AG04450 (cell line): ENCODE measurements at places on chromosomes 5 and 9.

DNA sequence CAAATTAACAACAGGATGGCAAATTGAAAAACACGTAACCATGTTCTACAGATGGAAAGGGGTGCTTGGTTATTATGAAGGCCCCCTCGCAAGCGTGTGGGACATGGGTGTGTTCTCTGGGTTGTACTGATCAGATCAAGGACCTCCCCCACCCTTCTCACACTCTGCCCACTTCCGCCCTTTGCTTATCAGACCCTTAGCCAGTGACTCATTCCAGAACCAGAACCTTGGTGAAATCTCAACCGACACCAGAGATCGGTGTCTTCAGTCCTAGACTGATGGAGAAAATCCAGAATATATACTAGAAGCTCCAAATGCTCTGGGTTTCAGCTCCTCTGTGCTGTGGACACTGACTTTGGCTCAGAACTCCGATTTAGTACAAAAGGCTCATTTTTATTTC, 64.9 kb downstream of the PTTG1 start:
- DNase-seq = no peak

DNA sequence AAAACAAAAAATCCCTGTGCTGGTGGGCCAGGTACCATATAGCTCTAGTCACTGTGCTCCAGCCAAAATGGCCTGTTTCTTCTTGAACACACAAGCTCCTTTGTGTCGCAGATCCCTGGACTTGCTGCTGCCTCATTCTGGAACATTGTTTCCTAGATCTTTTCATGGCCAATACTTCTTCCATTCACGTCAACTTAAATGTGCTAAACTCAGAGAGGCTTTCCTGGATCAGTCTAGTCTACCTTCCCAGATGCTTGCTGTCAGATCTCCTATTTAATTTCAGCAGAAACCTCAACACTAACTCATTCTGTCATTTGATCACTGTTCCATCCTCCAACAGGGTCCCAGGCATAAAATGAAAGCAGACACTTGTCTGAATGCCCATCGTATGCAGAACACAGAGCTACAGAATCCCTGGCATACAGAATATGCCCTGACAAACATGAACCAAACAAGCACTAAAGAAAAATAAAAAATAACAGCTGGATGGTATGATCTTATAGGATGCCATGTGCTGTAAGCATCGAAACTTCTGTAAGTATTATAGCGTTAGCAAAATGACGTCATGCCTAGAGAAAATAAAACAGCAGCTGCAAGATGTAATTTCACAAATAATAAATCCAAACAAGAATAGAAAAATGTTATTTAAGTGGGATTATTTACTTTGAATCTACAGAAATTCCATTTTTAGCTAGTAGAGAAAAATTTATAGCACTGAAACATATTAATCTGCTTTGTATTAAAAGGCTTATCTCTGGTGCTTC, 403.7 kb upstream of the DAP start:
- no peak for DNase-seq

DNA sequence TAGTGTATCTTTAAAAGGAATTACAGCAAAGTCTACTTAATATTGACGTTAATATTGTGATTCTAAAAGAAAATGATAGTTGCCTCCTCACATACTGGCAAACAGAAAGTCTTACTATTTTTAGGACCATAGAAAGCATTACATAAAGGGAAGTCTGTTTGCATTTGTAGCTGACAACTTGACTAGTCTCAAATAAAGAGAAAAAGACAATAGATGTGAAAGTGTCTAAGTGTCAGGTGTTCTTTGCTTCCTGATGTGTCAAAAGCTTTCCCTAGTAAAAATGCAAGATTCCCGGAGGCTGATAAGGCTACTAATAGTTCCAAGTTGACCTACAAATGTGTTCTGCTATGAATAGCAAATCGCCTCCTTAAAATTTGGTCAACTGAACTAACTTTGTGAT, 259.7 kb downstream of the CDH10 start:
- DNase-seq = no peak

DNA sequence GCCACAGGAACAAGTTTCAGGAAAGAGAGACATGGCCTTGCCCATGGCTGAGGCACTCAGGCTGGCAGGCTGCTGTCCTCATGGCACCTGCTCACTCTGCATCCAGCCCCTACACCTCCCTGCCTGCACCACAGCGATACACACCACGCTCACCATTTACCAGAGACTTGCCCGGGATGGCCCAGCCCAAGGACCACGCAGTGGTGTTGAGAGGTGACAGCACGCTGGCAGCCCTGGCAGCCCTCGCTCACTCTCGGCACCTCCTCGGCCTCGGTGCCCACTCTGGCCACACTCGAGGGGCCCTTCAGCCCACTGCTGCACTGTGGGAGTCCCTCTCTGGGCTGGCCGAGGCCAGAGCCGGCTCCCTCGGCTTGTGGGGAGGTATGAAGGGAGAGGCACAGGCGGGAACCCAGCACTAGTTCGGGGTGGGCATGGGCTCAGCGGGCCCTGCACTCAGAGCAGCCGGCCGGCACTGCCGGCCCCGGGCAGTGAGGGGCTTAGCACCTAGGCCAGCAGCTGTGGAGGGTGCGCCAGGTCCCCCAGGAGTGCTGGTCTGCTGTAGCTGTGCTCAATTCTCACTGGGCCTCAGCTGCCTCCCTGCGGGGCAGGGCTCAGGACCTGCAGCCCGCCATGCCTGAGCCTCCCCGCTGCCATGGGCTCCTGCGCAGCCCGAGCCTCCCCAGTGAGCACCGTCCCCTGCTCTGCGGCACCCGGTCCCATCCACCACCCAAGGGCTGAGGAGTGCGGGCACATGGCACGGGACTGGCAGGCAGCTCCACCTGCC, 20.3 kb downstream of the ZDHHC11B start:
- DNase-seq = no peak

DNA sequence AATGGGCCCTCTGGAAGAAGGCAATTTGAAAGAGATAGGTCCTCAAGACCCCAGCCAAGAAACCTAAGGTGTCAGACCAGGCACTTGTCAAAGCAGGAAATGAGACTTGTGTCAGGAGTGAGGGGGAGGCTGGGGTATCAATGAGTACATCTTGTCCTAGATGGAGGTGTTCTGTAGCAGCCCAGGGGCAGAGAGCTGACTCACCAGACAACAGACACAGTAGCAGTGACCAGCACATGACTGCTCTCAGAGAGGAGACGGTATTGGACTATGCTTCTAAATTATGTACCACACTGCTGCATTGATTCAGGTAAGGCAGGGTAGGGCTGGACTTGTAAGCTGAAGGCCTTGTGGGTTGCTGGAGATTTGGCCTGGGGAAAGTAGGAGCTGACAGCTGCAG, 551.2 kb upstream of the KLF4 start:
- DNase-seq = no peak

GRCh38 chr9:8486095-8486494, 686.5 kb upstream of the DMAC1 start:
- DNase-seq = no peak
